ENCODE measurements at places on chromosomes 7 and 10.

- ATAC-seq: peak; percentile 77
Observed at GRCh38 chr10:3887885-3888476, 103.0 kb upstream of the KLF6 start.

DNA sequence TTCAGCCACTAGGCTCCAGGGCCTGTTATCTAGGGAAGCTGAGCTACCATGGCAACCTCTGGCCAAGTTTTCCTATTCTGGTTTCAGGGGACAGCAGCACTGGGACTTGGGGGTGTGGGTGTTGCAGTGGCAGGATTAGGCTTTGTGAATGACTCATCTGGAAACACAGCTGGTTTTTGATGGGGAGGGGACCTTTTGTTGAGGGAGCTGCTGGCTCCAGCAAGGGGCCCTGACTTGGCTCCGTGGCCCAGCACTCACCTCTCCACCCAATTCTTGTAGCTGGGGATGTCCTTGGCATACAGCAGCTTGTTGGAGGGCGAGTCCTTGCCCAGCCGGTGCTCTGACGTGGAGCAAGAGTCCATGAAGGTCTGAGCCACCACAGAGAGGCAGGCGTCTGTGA is 435.9 kb downstream of the PLXNA4 start:
- ATAC-seq: no peak

GRCh38 chr7:18102576-18102975 is 74.9 kb upstream of the PRPS1L1 start:
- peak; percentile 25 for ATAC-seq

- ATAC-seq: no peak
Observed at GRCh38 chr10:95562341-95562965, 1.3 kb upstream of the SORBS1 start.

DNA sequence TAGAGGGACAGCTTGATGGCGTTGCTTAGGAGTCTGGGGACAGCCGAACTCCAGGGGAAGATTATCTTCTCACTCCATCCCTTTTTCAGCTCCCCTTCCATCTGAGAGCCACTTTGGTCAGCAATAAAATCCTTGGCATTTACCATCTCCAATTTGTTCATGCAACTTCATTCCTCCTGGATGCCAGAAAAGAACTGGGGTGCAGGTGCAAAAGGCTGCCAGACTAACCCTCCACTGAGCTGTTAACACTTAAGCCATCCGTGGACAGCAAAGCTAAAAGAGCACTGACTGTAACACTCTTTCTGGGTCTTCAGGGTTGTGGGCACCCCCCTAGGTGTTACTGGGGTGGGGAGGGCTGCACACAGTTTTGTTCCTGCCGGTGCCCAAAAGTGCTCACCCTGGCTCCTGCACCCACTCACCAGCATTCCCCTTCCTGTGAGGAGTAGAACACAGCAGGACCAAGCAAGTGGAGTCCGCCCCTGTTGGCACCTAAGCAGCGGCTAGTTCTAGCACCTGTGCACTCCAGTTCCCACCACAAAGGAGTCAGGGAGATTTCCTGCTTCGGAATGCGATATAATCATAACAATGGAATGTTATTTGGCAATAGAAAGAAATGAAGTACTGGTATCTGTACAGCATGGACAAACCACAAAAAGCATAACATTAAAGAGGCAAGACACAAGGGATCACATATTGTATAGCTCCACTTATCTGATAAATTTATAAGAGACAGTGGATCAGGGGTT is 95.1 kb downstream of the NPY start:
- ATAC-seq: no peak

- ATAC-seq: no peak
Observed at GRCh38 chr10:130458509-130458908, 322.3 kb downstream of the GLRX3 start.

DNA sequence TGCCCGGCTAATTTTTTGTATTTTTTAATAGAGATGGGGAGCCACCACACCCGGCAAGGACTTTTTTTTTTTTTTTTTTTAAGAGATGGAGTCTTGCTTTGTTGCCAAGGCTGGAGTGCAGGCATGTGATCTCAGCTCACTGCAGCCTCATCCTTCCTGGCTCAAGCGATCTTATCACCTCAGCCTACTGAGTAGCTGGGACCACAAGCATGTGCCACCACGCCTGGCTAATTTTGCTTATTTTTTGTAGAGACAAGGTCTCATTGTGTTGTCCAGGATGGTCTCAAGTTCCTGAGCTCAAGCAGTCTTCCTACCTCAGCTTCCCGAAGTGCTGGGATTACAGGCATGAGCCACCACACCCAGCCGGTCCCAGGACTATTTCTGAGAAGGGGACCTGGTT is 9.3 kb upstream of the MCU start:
- ATAC-seq: no peak

DNA sequence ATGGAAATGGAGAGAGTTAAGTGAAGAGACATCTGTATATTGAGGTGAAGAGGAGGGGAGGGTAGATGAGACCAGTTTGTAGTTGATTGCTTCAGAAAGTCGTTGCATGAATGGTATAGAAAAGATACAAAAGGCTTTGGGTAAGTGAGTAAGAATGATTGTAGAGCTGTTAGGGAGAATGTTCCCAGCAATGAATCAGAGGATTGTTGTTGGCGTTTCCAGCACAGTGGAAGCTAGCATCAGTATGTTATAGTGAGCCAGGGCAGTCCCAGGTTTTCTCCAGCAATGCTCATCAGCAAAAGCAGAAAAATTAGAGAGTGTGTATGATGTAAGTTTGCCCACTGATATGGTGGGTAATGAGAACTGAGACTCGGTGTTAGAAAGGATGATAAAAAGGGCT is 15.4 kb upstream of the CDK6 start:
- ATAC-seq: no peak

- peak; percentile 97 for ATAC-seq
Observed at GRCh38 chr10:100286051-100287033, at the start of gene BLOC1S2. BLOC1S2 (minus strand) TSS chr10:100286680; CDS start chr10:100286659, 21 bp downstream.

DNA sequence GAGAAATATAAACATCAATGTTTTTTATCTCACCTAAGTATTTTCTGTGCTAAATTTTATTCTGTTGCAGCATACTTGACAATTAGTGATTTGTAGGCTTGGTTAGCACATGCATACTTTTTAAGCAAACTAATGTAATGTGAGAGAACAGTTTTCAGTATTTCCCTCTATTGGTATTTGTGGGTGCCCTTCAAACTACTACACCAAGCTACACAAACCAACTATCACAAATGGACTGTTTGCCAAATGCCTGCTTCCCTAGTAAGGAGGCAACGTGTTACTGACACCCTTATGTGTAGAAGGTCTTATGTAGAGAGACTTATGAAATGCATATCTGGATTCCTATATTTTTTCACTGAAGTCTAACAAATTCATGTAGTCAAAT is 98.4 kb upstream of the FZD1 start:
- ATAC-seq: no peak

DNA sequence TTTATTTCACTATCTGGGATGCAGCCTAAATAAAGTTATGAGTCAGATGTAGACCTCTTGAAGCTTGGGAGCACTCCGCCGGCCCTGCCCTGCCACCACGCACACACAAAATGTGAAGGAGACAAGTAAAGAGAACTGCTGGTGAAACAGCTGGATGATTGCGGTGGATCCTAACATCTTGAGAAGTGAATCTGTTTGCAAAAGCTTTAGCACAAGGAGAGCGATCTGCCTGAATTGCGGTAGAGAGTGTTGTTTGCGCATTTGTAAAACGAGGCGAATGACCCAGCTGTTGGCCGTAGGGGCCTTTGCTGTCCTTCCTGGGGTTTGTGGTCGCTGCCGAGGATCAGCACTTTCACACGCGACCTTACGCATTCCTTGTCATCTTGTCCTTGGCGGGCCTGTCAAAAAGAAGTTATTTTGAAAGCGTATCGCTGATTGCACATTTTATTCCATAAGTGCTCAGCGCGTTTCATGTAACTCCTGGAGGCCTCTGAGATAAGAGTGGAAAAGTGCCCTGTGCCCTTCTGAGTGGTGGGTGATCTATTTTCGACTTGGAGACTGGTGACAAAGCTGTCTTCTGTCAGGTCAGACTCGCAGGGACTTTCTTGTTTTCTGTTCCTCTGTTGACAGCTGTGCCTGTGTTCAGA is 40.8 kb downstream of the RBM20 start:
- no peak for ATAC-seq

- ATAC-seq: no peak
Observed at GRCh38 chr7:84060000-84060399, 134.6 kb downstream of the SEMA3A start.

DNA sequence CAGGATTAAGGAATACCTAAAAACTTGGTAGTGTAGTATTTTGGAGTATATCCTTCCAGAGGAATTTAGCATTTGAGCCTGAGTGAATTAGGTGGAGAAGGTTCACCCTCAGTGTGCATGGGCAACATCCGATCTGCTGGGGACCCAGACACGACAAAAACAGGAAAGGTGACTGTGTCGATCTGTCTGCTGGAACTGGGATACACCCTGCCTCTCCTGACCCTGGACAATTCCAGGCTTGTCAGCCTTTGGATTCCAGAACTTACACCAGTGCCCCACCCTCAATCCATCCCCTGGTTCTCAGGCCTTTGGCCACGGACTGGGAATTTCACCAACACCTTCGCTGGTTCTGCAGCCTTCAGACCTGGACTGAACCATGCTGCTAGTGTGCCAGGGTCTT is 41.9 kb downstream of the PTPRE start:
- no peak for ATAC-seq

DNA sequence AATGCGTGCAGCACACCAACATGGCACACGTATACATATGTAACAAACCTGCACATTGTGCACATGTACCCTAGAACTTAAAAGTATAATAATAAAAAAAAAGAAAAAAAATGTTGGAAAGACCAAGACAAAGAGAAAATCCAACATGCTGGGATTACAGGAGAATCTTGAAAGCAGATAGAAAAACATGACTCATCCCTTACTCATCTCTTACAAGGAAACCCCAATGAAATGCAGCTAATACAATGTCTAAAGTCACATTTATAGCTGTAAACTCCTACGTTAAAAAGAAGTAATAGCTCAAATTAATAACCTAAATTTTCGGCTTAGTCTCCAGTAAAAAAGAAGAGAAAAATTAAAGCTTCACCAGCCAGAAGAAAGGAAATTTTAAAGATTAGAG is 47.5 kb upstream of the DGKB start:
- no peak for ATAC-seq

DNA sequence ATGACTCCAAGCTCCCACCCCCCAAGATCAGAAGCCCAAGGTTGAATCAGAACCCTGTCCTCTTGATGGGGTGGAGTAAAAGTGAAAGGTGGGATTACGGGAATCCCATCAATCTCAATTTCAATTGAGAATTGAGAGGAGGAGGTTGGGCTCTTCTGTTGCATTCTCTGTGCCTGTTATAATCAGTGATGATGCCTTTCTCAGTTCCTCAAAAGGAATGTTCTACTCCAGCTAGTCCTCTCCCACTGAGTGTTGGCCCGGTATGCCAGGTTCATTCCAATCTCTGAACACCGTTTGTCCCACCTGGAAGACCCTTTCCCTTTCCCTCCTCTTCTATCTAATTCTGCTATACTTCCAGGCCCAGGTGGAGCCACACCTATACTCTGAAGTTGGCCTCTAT is 17.2 kb upstream of the XPNPEP1 start:
- ATAC-seq: no peak

All from gastroesophageal sphincter (tissue), 4 donors.